ENCODE measurements at places on chromosomes 2 and 18.

- DNase-seq: no peak
These were observed 206.1 kb upstream of the SETBP1 start for GRCh38 chr18:44474591-44474990.

DNA sequence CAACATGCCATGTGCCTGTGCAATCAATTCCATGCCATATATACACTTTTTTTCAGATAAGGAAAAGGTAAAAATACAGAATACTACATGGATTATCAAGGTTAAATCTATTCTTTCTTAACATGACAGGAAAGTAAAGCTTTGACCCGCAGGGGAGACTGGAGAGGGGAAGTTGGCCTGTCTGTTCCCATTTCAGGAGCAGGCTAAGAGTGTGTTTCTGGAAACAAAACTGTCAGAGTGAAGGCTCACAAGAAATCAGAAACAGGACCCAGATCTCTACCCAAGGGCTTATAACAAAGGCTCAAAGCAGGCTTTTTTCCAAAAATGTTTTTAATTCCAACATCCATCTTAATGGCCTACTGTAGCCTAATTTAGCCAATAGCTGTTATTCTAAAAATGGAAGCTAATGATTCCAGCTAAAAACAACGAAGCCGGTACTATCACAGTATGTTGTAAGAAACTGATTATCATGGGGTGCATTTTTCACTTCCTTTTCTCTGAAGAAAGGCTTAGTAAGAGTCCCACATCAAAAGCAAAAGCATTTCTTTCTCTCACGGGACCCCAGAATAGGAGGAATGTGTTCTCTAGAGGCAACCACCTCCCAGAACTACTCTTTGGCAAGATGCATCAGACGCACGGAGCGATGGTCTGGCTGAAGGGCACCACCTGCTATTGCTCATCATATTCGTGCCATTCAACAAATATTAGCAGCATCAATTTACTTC lies 41.4 kb downstream of the FECH start:
- DNase-seq: no peak

DNA sequence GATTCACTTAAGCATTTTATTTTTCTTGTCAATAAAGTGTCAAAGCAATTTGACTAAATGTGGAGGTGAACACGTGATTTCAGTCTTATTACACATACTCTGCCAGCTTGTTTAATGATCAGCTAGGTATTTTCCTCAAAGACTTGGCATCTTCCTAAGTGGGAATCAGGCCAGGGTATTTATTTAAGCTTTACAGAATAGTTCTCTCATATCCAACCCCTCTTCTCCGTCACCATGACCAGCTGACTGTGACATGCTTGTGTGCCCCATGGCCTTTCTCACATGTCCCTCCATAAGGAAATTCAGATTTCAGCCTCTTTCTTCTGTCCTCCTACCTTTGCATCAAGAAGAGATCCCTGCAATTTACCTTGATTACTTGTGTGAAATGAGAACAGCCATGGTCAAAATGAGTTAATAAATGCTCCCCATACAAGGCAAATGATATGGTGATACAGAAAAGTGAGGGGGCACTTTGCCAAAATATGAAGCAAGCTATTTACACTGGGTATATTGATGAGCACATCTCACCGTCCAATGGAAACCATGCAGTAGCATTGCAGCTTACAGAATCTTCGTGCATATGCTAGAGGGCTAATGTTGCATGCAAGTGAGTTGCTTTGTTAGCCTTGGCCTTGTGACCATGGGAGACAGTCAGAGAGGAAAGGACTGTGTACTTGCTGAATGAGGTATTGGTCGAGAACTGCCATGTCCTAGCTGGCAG lies 202.2 kb downstream of the RNF152 start:
- no peak for DNase-seq

GRCh38 chr2:105737980-105738657 lies 6.6 kb upstream of the NCK2 start:
- no peak for DNase-seq

DNA sequence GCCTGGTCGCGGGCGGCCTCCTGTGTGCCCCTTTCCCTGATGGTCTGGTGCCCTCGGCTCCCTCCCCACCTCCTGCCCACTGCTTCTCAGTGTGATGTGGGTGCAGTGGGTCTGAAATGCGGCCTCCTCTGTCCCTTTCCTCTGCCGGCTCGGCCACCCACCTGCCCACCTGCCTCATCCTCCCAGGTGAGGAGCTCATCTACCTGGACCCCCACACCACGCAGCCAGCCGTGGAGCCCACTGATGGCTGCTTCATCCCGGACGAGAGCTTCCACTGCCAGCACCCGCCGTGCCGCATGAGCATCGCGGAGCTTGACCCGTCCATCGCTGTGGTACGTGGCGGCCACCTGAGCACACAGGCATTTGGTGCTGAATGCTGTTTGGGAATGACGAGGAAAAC lies 18.3 kb downstream of the DTYMK start:
- DNase-seq: no peak

DNA sequence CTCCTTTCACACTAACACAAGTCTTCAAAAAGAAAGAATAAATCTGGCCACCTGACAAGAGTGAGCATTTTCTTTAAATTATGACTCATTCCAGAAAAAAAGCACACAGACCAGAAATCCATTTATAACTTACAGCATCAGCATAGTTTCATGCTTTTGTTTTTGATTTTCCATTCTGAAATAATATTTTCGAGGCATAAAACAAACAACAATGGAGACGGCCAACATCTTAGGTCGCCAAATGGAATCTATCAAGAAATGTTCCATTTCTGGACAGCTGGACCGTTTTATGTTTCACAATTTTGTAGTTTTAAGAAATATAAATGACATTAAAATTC lies 165.4 kb upstream of the ZFP36L2 start:
- no peak for DNase-seq

- DNase-seq: no peak
These were observed 65.6 kb downstream of the TLK1 start for GRCh38 chr2:171095014-171095582.

DNA sequence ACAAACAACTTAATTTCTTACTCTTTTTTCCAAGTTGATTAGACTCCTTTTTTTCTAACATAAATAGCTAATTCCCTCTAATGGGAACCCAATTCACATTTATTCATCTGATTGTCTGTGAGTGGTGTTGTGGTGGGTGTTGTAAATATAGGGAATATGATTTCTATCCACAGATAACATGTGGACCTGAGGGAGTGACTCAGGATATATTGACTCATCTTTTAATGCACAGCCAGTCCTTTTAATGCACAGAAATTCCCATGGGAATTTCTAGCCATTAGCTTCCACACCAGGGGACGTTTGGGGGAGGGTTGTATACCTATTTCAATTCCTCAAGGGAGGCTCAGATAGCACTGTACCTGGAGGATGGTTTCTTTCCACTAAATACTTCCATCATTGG lies 1339.6 kb upstream of the LRRTM1 start:
- no peak for DNase-seq

GRCh38 chr18:23503038-23503962 lies at the start of gene RMC1:
RMC1 (plus strand) TSS chr18:23503511; CDS start chr18:23503619, 108 bp downstream.
- peak; percentile 78 for DNase-seq

GRCh38 chr18:59569390-59569791 lies 127.8 kb downstream of the CCBE1 start:
- DNase-seq: peak; percentile 13

- no peak for DNase-seq
These were observed 59.5 kb downstream of the MFSD6 start for GRCh38 chr2:190467575-190468083.

GRCh38 chr2:75204833-75205232 lies 5.5 kb upstream of the TACR1 start:
- no peak for DNase-seq

DNA sequence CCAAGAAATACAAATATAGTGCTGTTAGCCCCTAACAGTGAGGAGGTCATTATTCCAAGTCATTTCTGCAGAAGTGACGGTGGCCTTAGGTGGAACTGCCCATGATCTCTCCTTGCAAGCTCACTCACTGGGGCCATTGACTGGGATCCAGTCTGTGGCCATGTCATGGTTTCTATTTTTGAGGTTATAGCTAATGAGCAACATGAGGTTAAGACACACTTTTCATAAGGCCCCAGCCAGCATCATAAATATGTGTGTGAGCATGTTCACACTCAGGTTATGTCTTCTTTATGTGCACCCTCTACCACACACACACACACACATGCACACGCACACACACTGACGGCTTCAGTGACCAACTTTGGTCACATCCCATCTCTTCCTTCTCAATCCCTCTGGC lies 484 bp downstream of the AFF3 start:
- no peak for DNase-seq

DNA sequence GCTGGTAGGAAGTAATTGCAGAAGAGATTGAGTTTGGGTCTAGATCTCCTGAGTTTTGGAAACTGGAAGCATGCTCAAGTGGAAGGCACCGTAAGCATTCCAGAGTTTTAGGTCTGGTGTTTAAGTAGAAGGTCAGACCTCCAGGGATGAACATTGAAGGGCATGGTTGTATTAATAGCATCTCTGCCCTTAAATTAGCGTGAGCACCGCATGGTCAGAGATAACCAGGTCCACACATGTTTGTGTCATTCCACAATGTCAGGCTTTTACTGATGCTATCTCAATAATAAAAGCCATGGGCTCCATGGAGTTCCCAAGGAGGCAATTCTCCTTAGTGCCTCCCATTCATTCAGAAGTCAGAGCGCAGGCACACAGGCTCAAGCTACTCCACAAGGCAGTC lies 28.3 kb upstream of the ZNF407 start:
- DNase-seq: no peak

- no peak for DNase-seq
These were observed 125.8 kb upstream of the CDH19 start for GRCh38 chr18:66729442-66730239.

- peak; percentile 7 for DNase-seq
These were observed 40.0 kb upstream of the MCM6 start for GRCh38 chr2:135916207-135916606.

DNA sequence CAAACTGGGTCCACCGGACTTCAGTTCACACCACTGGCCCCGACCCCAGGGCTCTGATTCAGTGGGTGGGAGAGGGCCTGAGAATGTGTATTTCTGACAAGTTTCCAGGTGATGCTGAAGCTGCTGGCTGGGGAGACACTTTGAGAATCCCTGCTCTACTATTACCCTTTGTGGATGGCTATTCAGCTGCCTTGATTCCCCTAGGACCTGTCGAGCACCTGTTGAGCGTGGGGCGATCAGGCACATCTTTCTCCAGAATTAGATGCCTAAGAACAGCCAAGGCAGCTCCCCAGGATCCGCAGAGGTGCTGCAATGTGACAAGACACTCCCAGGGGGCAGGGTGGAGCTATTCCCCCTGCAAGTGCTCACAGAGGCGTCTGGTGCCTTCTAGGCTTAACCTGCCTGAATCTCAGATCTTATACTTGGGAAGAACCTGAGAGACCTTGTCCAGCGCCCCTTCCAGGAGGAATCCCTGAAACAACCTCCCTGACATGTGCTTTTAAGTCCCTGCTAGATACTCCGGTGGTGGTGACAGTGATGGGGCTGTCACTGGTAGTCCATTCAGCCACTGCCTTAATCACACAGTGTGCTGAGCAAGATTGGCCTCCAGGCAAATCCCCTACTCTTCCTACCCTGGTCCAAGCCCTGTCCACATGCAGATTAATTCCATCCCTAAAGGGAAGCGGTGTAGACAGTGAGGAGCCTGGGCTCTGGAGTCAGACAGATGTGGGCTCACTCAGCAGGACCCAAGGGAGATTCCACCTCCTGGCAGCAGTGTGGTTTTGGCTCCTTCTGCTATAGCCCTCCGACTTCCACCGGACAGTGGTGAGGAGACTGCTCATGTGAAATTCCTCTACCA lies 43.4 kb upstream of the OTOF start:
- no peak for DNase-seq

GRCh38 chr2:118047380-118047826 lies 33.5 kb upstream of the CCDC93 start:
- DNase-seq: no peak

DNA sequence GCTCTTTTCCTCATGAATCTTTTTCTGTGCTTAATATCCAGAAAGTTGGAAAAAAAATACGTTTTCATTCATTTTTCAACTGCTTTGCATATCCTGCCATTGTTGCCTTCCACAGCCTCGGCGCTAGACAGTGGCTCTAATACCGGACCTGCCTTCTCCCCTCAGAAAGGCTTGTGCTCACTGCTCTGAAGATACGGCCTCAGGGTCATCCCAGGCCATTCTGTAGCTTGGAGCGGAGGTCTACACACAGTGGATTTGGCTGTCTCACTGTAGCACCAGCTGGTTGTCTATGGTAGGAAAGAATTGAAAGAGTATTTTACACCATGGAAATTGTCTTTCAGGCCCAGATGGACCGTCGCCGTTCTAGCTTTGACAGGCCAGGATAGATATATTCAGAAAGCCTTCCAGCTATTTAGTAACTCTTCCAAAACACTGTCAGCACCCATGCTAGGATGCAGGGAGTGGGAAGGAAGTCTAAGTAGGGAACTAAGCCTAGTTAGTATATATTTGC lies 242.0 kb downstream of the TMEM182 start:
- DNase-seq: no peak

DNA sequence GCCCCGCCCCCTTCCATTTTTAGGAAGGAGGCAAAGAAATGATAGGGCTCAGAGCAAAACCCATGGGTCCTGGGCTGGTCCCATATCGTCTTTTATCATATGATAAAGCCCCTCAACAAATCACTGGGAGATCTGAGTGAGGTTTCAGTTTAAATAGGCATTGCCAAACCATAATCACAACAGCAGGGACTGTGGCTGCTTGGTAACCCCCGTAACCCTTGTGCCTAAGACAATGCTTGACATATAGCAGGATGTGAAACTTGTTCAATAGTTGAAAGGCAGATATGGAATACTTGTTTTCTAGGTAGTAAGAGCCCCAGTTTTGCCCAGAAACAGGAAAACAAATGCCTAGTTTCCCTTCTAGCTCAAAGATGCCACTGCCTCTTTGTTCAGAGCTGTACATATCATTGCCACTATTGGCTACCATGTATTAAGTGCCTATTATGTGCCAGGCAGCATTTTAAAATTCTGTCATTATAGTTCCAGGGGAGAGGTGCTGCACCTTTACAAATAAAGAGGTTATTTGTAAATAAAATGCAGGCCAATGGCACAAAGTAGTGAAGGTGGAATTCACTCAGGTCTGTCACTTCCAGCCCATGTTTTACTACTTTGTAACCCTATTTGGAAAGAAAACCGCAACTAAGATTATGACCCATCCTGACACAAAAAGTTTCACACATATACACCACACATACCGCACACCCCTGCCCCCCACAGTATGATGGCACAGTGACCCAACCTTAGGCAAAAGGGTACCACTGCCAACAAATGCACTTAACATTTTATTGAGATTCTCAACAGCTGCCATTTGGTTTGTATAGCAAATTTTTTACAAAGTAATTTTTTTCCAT lies 14.2 kb downstream of the NAGK start:
- DNase-seq: no peak

- DNase-seq: no peak
These were observed 14.9 kb downstream of the AOX1 start for GRCh38 chr2:200600549-200601225.

DNA sequence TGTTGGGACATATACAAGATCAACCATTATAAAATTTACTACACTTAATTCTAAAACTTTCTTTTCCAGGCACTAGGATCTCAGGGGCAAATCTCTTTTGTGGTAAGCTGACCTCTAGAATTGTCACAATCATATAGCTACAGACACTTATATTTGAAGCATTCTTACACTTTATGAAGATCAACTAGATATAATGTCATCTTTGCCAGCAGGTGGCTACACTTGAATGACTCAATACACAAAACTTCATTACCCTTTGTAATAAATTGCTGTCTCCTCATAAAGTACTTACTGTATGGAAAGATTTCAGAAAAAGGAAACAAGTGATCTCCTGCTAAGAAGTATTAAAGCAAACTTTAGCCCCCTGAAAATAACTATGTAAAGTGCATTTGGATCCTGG lies 77.8 kb downstream of the RDH14 start:
- DNase-seq: no peak

GRCh38 chr2:20629581-20630171 lies 21.2 kb downstream of the HS1BP3 start:
- DNase-seq: no peak
